Epithelial cell of alveolus of lung (primary cell): ENCODE measurements at places on chromosomes 5 and 9. TPM values are rescaled to one million over a fixed set of nuclear protein-coding genes. Genes with fewer than 3 reads are reported as not detected.

Gene NOXA1
- total RNA-seq = 0.26 TPM in 1 of 2 replicates, not detected in the other

Gene MAMDC2
- 2.6 and 5.0 TPM in 2 replicates for total RNA-seq

Gene SLC45A2
- not detected in 2 replicates for total RNA-seq

Gene ANKRD20A1
- 0.13 TPM in 1 of 2 replicates, not detected in the other for total RNA-seq

Gene SOWAHA
- 0.16 TPM in 1 of 2 replicates, not detected in the other for total RNA-seq

Gene KIF24
- total RNA-seq = 2.1 and 2.5 TPM in 2 replicates

Gene LCN1
- total RNA-seq = not detected in 2 replicates
